CD8-positive, alpha-beta memory T cell (primary cell): ENCODE measurements at places on chromosomes 4 and X.

DNA sequence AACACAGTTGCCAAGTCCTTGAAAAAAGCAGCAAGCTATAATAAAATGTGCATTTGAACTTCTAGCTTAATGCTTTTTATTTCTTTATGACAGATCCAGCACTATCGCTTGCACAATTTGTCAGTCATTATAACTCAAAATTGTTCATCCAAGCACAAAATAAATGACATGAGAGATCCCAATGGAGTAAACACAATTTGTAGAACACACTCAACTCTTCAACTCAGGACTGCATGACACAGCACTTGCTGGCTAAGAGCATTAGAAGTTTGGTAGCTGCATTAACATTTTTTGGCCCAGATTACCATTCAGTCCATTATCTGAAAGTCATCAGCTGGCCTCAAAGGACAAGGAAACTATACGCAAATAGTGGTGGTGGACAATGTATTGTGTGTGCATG is 530.1 kb downstream of the INPP4B start:
- no peak for DNase-seq

GRCh38 chrX:103774070-103774642 is 2.5 kb upstream of the PLP1 start:
- no peak for DNase-seq

DNA sequence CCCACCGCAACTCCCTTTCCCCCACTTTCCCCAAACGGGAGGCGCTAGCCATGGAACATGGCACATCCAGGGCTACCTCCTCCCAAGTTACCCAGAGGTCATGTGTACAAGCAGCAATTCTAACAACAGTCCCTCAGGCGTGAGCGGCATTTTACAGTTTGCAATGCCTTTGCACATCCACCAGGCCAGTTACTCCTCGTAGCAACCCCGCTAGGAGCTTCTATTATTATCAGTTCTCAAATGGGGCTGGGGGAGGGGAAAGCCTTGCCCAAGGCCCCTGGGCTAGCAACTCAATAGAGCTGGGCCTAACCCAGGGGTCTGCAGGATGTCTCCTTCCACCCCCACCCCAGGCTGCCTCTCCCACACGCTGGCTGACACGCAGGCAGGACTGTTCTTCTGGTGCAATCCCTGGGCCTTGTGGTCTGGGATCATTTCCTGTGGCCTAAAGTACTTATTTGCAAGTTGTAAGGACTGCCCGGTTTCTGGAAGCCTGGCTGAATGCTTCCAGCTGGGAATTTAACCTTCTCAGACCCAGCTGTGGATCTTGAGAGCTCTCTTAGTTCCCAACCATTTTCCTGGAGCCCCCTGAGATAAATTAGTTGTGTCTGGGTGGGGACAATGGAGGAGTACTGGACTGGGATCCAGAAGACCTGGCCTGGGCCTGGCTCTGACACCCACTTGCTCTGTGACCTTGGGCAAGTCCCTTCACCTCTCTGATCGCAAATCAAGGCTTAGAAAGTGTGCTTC is 27.7 kb downstream of the PJA1 start:
- no peak for DNase-seq

DNA sequence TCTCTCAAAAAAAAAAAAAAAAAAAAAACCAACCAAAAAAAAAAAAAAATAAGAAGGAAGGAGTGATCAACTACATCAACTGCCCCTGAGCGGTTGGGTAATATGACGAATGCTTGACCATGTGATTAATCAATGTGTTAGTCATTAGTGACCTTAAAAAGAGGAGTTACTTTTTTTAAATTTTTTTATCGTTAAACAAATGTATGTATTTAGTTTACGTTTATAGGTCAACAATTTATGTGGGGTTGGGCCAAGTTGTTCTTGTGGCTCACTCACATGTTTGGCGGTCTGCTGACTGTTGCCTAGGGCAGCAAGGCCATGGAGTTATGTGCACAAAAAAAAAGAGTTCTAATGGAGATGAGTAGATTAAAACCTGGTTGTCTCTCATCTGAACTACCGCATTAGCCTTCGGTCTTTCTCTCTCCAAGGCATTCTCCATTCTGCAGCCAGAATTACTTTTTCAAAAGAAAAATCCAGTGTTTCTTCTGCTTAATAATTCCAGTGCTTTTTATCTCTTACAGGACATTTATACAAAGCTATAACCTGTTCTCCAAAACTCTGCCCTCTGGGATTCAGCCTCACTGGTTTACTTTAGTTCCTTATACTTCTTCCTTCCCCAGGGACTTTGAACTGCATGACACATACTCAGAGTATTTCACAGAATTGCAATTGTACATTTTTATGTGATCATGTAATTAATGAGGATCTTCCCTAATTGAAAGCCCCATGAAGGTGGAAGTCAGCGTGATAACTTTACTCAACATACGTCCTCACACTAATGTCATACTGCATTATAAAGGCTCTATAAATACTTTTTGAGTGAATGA is 505.5 kb downstream of the ANKRD50 start:
- DNase-seq = no peak

DNA sequence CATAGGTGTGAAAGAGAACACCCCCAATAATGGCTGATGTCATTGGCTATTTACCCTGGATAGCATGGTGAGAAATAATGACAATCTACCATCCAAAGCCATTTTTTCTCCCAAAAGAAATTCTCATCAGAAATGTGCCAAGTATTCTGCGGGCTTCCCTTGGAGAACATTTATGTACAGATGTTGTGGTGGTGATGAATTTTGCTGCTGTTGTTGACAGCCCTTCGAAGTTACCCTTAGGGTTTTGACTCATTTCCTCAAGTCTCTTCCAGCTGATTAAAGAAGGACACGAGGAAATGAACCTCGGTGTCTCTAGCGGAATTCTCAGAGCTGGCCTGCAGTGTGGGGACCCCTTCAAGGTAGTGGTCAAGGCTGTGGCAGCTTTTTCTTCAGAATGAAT is 3.4 kb downstream of the KIT start:
- DNase-seq = no peak

DNA sequence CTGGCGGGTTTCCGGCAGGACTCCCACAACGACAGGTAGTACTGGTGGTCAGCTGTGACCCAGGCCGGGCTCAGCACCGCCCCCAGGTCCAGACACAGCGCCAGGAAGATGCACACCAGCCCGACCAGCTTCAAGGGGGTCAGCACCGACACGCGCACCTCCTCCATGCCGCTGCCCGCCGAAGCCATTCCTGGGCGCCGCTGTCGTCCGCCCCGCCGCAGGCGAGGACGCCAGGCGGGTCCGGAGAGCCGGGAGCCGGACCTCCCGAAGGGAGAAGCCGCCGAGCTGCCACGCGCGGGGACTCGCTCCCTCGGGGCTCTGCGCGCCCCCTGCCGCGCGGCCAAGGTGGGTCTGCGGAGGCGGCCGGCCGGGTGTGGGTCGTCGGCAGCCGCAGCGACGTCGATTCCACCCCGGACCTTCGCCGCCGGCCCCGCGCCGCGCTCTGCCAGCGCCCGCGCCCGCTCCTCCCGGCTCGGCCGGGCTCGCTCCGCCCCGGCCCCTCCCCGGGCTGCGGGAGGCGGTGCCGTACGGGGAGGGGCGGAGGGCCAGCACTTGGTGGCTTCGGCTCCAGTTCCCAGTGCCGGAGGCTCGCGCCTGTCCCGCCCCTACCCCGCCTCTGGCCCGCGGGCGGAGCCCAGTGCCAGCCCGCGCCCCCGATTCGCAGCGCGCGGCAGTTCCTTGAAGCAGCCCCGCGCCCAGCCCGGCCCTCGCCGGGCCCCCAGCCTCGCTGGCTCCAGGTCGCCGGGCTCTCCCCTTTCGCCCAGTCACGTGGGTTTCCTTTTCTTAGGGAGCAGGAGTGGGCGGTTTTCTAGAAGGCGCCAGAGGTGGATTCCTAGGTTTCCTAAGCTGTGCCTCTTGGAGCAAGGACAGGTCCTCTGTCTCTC is at the start of gene TMEM47:
TSS of gene TMEM47 (minus strand) at position 444 of the 884 bp plus-strand sequence. CDS start at position 188, 256 bp downstream.
- DNase-seq = no peak

GRCh38 chrX:107861056-107861455 is 35.4 kb downstream of the MID2 start:
- DNase-seq = no peak

DNA sequence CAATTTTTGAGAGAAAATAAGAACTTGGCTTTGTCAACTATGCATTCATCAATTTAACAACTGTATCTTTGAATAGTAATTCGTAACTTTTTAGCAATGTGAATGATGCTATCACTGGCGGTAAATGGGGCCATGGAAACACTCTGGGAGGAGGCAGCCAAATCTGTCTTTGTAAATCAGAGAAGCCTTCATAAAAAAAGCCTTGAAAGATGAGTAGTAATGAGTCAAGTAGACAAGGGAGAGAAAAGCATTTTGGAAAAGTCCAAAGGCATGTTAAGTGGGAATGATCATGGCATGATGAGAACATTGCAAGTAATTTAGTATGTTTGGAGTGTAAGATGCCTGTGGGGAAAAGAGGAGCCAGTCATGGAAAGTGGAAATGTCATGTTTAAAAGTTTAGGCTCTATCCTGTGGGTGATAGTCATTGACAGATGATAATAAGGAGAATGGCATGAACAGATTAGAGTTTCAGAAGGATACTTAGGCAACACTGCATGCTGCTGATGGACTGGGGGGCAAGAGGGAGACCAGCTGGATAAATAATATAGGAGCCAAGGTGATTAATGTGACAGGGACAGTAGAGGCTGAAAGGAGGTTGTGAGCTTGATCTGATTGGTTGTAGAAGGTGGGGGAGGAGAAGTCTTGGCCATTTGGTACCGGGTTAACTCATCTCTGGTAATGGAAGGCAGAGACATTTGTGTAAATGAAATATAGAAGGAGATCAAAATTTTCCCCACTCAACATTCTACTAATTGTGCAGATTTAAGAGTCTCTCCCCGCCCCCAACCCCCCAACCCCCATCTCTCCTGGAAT is 16.3 kb downstream of the SPRY1 start:
- no peak for DNase-seq

DNA sequence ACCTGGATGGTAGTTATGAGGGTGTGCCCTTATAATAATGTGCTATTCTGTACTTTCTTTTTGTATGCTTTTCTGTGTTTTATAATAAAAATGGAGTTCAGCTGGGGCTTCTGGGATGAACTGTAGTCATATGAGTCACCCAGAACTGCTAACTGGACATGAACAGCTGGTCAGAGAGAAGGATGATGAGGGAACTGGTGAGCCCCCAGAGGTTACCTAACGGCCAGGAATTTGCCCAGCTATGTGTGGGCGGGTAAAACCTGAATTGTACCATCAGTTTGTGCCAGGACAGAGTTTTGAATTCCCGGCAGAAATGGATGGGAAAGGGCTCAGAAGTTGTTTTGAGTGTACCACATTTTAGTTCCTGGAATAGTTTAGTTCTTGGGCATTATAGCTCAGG is 138.0 kb upstream of the USP9X start:
- DNase-seq = no peak

DNA sequence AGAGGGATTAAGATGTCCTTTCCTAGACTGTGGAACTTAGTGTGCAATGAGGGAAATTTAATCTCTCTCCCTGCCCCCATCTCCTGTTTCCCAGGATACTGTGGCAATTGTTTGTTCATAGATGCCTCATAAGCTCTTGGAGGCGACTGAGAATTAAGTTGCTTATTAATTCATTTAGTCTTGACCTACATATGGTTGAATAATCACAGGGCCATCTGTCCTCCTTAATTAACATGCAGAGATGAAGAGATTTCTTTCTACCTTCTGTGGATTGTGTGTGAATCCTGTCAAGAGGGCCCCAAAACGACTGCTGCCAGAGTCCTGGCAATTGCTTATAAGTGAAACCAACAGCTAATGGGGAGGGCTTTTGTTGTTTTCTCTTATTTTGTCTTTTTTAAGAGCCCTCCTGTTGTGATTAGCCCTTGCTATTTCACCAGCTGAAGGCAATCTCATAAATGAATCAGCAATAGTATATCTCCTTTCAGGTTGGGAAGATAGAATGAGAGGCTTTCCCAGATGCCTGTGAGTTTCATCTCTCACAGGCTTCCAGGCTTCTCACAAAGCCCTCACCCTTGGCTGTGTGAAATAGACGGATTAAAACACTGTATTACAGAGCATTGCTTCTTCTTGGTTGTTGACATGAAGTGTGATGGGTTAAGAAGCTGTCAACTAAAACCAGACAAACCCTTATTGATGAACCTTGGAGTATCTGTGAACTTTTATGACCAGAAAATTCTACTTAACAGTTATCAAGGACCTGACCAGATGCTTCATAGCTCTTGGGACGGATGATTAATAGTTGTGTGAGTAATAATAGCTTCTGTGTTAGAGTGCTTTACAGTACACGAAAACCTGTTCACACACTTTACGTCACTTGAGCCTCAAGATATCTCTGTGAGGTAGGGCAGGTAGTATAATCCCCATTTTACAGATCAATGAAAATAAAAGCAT is 58.5 kb downstream of the PGRMC2 start:
- DNase-seq = no peak

DNA sequence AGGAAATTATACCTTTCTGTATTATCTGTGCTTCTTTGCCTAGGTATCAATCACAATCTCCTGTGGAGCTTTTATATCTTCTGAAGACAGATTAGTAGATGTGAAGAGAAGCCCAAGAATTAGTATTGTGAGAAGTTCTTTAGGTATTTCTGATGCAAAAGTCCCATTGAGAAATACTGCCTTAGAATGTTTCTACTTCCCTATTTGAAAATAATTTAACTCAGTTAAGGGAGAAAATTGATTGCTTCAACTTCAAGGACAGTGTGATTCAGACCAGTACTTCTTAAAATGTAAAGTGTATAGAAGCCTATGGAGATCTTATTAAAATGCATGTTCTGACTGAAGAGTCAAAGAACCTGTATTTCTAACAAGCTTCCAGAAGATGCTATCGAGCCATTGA is 9.0 kb downstream of the EIF1AX start:
- no peak for DNase-seq

DNA sequence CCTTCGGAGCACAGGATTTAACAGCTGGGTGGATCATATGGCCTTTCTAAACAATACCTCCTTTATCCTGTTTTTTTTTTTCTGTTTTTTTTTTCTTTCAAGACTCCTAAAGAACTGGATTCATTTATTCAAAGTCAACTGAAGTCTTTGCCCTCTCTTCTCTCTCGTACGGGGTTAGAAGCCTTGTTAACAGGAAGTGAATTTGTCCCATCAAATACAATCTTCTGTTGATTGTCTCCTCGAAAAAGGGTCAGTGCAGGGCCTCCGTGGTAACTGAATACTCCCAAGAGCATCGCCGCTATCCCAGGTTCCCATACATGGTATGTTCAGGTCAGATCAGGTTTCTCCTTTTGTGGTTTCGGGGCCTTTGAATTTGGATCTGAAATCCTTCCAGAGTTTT is 1.8 kb upstream of the TMEM128 start:
- DNase-seq = no peak

DNA sequence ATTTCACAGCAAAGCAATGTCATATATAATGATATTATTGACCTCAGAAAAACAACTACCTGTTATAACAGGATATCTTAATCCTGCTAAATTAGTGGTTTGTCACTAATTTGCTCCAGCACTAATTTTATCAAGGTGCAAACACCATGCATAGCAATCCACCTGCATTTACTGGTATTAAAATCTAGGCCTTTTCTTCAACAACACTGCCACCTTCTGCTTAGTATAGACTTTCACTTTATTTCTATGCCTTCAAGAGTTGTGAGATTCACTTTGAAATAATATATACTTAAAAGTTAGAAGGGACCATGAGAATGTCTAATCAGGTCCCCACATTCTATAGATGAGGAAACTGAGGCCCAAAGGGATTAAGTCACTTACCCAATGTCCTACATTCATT is 82.1 kb upstream of the IQCM start:
- DNase-seq = no peak
